ENCODE measurements at places on chromosomes 4 and X.
A peak's percentile ranks its signal among the peaks of the same experiment; 100 is the strongest.

- no peak for DNase-seq
Measured at GRCh38 chrX:141924293-141924692, 20.6 kb downstream of the MAGEC1 start.

GRCh38 chr4:156628858-156629257 is 342.7 kb downstream of the PDGFC start:
- DNase-seq = no peak

- DNase-seq = no peak
Measured at GRCh38 chrX:110966839-110967238, 129.2 kb upstream of the PAK3 start.

DNA sequence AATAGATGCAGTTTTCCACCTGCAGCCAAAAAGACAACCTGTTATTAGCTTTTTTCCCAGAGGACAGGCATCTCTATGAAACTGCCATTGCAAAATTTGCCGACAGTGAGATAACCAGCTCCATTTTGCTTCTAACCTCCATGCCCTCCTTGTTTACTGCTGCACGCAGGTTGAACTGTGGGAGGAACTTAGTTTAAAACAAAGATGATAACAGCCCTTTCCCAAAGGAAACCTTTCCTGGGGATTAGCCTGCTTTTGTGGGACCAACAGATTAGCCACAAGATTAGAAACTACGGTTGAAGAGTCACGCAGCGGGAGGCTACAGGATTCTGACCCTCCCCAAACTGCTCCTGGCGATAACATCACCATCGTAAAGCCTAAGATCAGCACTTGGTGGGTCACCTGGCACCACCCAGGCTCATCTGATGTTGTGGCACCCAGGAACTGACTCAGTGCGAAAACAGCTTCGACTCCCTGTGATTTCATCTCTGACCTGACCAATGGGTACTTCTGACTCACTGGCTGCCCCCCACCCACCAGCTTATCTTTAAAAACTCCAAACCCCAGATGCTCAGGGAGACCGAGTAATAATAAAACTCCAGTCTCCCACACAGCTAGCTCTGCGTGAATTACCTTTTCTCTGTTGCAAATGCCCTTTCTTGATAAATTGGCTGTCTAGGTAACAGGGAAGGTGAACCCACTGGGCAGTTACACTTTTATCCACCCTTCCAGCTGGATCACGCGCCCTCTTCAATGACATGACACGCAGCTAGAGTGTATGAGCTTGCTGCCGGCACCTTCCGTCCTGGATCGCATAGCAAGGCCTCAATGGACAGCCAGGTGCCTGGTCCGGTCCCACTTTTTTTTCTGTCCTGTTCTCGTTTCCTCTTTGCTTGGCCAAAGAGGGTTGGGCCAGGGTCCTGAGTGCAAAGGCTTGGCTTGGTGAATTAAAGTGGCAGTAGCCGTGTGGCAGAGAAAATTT is 27.2 kb downstream of the NOP14 start:
- peak; percentile 23 for DNase-seq

GRCh38 chr4:99710020-99710419 is 52.4 kb upstream of the C4orf54 start:
- DNase-seq = no peak

Measured in breast epithelium (tissue), 4 donors.